Lung (tissue), 17 donors: ENCODE measurements at places on chromosomes 16 and 17.

DNA sequence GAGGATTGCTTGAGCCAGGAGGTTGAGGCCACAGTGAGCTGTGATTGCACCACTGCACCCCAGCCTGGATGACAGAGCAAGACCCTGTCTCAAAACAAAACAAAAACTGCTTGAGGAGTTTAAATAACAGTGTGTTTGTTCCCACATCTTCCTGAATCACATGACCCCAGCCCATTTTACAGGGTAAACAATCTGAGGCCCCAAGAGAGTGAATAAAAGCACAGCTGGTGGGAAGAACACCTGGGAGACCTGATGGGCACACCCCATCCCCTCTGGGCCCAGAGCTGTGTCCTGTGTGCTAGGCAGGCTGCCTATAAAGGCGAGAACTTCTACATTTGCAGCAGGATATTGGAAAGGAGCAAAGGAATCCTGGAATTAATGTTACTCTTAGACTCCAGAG, 69.6 kb downstream of the PLXDC1 start:
- DNase-seq = no peak

GRCh38 chr17:5931616-5932015, 138.6 kb upstream of the WSCD1 start:
- peak; percentile 1 for DNase-seq

GRCh38 chr17:4811471-4811870, 4.5 kb downstream of the PLD2 start:
- DNase-seq = no peak

GRCh38 chr17:39402890-39403605, 1.6 kb upstream of the FBXL20 start:
- DNase-seq = no peak

DNA sequence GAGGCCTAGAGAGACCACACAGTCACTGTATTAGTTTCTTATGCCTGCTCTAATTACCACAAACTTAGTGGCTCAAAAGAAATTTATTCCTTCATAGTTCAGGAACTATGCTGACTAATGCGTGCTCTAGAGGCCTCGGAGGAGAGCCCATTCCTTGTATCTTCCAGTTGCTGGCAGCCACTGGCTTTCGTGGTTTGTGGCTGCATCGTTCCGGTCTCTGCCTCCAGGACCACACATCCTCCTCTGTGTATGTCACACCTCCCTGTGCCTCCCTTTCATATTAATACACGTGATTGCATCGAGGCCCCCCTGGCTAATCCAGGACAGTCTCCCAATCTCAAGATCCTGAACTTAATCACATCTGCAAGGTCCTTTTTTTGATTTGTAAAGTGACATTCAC, 16.9 kb upstream of the MYLK3 start:
- no peak for DNase-seq

DNA sequence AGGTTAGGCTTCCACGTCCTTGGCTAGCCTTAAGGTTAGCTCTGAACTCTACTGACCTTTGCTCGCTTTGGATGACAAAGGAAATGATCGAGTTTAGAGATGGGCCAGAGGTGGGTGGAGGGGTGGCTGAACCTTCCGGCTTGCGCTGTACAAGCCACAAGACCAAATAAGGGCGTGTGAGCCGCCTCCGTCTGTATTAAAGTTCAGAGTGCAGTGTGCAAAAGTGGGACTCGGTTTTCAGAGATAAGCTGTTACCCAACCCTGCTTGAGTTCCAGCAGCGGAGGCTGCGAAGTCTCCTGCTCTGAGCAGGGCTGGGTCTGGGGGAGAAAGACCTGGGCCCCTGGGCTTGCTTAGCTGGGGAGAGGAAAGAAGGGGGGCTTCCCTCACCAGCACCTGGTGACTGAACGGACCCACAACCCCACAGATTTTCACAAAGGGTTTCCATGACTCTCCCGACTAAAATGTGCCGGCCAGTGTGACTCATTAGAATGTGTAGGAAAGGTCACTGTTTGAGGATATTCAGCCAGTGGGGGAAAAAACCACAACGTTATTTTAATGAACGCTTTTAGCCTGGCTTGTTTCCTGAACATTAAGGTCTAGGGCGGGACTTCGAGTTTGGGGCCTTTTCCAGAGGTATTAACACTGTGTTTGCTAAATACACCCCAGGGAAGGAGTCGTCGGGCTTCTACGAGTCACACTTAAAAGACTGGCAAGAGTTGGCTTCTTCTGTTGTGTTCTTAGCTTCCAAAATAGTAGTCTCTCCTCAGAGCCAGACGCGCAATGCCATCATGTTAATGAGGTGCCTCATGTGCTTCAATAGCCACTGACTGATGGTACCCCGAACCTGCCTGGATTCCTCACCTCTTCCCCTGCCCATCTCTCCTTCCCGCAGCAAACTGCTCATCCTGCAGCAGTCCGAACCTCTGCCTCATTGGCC, 67.0 kb downstream of the CENPV start:
- peak; percentile 95 for DNase-seq

DNA sequence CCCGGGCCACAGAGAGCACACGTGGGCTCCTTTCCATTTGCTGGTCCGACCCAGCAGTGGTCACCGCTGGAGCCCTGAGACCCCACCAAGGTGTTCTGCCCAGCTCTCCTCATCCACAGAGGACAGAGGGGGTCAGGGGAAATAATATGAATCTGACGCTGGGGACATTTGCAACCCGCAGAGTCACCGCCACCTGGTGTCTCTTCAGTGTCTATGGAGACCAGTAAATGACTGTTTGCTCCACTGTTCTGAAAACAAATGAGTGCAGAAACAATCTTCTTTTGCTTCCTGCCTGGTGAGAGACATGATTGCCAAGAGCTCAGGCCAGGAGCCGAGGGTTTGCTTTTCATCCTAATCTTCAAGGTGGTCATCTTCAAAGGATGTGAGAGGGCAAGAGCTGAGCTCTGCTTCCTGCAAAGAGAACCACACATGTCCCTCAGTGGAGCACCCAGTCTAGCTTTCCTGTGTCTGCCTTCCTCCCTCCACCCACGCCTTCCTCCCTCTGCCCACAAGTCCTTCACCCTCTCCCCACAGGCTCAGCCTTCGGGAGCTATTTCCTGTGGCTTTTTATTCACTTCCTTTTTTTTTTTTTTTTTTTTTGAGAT, 14.7 kb upstream of the KLHDC4 start:
- DNase-seq = no peak

GRCh38 chr17:77308861-77309726, 168.3 kb downstream of the SEC14L1 start:
- DNase-seq = peak; percentile 40

DNA sequence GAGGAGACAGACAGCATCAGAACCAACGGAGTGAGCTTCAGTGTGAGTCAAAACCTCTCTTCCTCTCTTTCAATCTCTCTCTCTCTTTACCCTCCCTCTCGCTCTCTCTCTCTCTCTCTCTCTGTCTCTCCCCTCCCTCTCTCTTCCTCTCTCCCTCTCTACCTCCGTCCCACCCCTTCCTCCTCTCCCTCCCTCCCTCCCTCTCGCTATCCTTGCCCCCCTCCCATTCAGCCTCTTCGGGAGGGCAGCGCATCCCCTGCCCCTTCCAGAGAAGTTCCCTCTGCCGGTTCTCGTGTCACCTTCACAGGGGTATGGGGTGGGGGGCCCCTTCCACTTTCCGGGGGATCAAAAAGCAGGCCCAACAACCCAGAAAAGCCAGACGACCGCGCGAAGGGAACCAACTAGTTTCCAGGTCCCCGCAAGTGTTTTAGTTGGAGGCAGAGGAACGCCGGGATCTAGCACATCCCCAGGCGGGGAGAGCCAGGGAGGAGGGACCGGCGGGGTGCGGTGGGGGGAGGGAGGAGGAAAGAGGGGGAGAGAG, 28.9 kb upstream of the RBFOX1 start:
- no peak for DNase-seq

GRCh38 chr16:57912529-57913260, 58.2 kb downstream of the CNGB1 start:
- DNase-seq = no peak

GRCh38 chr16:66996324-66996982, 8.1 kb downstream of the CES4A start:
- no peak for DNase-seq

- DNase-seq = peak; percentile 91
Observed at GRCh38 chr16:56519459-56520250, at the start of gene BBS2. BBS2 (minus strand) TSS chr16:56520024; CDS start chr16:56519862, 162 bp downstream.

- peak; percentile 91 for DNase-seq
Observed at GRCh38 chr17:44210342-44211192, 8.9 kb downstream of the UBTF start.

GRCh38 chr17:79246225-79247190, 171.9 kb downstream of the ENGASE start:
- no peak for DNase-seq

- peak; percentile 3 for DNase-seq
Observed at GRCh38 chr17:51427323-51427811, 167.0 kb downstream of the UTP18 start.
